ENCODE measurements at places on chromosomes 12 and 14. TPM values are rescaled to one million over a fixed set of nuclear protein-coding genes. Genes with fewer than 3 reads are reported as not detected.

GRCh38 chr12:57895389-57896114, 45.8 kb upstream of the ATP23 start:
- no peak for DNase-seq

DNA sequence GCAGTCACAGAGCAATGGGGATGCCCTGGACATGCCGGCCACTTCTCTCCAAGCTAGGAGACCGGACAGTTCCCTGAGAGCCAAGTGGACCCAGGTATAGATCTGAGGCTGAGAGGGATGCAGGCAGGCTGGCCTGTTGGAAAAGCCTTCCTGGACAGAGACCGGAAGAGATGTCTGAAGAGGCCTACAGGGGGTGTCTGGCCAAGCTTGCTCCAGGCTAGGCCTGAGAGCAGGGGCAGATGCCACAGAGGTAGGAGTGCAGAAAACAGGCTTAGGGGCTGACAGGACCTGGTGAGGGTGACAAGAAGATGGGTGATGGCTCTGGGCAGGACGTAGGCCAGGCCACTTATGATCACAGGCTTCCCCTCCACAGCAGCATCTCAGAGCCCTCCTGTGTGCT, 30.2 kb downstream of the ARL6IP4 start:
- DNase-seq, result no peak

- no peak for DNase-seq
These were observed 450.2 kb upstream of the MDGA2 start for GRCh38 chr14:48125654-48126053.

DNA sequence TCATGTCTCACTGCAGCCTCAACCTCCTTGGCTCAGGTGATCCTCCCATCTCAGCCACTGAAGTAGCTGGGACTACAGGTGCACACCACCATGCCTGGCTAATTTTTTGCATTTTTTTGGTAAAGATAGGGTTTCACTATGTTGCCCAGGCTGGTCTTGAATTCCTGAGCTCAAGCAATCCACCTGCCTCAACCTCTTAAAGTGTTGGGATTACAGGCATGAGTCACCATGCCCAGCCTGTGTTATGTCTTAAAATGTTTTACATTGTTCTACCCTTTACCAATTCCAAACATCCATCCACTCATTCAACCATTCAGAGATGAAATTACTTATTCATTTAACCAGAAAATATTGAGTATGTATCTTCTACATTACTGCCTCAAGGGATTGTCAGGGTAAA, 111.6 kb upstream of the BTG1 start:
- DNase-seq, result no peak

DNA sequence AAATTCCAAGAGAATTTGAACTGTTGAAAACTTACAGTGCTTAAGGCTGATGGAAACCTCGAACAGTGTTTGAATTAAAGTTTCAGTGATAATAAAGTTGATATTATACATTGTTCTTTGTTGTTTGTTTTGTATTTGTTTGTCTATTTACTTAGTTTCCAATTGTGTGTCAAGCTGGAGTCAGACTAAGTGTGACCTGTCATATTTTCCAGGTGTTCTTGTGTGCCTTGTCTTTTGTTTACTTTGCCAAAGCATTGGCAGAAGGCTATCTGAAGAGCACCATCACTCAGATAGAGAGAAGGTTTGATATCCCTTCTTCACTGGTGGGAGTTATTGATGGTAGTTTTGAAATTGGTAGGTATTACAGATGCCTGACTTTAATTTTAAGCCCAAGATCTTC, 6.0 kb downstream of the SLCO1C1 start:
- no peak for DNase-seq

DNA sequence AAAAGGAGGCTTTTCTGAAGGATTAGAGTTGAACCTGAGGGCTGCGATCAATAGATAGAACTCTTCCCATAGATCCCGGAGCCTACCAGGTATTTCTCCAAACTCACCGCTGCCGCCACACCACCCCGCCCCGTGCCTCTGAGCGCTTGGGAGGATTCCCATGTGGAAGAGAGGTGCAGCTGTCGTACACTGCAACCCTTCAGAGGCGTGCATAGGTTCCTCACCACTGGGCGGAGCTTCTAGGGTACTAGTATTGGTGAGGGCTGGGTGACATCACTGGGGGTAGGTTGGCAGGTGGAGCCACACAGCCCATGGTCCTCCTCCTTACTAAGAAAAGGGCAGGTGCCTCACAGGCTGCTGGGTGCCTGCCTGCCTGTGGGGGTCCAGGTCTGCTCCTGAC, 127.0 kb downstream of the TSPAN9 start:
- no peak for DNase-seq

DNA sequence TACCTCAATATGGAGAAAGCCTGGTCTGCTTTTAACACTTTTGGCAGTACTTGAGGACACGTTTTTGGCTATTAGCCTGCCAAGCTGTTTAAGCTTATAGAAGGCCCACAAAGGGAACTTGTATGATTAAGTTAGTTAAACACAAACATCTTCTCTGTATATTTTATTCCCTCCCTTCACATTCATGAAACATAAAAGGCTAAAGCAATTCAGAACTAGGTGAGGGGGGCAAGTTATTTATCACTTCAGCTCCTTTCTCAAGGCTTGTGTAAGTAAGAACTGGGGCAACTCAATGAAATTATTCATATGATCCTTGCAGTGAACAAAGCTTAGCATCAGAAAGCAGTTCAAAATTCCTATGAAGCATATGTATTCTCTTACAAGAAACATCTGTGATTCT, 7.5 kb downstream of the PRICKLE1 start:
- no peak for DNase-seq

DNA sequence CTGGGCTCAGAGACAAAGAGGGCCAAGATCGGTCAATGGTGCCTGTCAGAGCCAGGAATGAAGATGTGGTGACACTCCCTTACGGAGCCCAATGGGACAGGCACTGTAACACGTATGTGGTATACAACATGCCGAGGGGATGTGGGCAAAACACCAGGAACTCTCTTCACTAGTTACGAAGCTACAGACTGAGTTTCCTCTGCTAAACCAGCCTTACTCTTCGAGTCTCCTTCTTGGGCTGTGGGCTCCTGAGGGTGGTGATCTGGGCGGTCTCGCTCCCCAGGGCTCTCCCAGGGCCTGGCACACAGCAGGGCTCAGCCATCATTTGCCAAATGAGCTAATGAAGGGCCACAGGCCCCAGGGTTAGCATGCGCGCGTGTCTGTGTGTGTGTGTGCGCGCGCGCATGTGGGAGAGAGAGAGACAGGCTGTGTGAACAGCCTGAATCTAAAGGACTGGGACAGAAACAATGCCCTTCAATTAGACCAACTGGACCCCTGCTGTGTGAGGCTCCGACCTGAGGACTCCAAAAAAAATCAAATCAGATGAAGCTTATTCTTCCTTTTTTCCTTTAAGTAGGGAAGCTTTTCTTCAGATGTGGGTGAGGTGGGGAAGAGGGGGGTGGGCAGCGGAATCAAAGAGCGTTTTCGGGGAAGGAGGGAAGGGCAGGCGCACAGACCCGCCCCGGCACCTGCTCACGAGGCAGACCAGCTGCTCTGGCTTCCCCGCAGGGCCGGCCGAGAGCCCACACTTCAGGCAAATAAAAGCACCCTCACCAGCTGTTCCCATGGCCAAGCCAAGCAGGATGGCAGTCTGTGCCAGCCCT, 42.5 kb downstream of the CCDC88C start:
- DNase-seq, result no peak

GRCh38 chr12:52612431-52613383, 5.7 kb downstream of the KRT73 start:
- no peak for DNase-seq

DNA sequence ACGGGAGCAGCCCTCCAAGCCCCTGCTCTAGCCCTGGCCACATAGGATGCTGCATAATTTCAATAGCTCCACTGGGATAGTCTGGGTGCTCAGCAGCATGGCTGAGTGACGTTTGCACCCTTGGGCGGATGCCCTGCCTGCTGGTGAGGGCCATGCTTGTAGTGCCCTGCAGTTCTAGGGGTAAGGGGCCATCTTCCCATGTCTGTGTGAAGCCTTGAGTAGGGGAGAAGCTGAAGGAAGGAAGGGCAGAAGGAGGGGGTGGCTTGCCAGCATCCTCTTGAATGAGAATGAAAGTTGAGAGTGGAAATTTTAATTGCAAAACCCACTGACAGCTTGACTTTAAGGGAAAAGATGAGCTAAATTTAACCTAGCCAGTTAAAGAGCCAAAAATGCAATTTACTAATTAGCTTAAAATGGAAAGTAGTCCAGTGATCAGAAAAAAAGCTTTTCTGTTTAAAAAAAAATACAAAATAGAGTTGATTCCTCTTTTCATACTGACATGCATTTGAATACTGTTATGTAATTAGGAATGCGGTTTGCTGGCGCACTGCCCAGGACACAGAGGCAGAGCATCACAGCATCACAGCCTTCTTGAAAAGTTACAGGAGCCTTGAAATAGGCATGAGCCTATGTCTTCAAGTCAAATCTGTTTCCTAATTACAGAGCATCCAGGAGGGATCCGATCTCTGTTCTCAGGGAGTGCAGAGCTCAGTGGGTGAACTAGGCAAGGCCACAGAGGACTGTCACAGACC, 18.5 kb upstream of the EML1 start:
- DNase-seq, result peak; percentile 38

- DNase-seq, result no peak
These were observed 28.1 kb downstream of the BLTP3B start for GRCh38 chr12:100114574-100114973.

- DNase-seq, result no peak
These were observed 81.5 kb downstream of the BHLHE41 start for GRCh38 chr12:26043135-26044006.

DNA sequence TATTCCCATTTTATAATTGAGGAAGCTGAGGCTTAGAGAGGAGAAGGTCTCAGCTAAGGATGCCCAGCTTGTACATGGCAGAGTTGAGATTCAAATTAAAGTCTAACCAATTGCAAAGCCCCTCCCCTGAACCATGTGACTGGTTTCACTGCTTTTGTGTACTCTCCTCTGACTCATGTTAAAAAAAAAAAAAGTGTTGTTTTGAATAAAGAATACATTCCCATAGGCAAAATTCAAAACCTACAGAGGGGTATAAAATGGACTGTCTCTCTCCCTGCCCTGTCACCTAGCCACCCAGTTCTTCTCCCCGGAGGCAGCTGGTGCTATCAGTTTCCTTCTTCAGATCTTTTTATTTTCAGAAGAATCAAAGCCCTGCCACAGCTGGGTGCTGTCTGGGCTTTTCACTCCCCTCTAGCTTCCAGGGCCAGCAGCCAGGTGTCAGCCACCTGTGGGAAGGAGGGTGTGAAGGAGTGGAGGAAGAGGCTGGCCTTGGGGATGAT, 5.4 kb downstream of the PSMD9 start:
- peak; percentile 44 for DNase-seq

- DNase-seq, result no peak
These were observed 105.1 kb downstream of the GCH1 start for GRCh38 chr14:54797556-54797955.

DNA sequence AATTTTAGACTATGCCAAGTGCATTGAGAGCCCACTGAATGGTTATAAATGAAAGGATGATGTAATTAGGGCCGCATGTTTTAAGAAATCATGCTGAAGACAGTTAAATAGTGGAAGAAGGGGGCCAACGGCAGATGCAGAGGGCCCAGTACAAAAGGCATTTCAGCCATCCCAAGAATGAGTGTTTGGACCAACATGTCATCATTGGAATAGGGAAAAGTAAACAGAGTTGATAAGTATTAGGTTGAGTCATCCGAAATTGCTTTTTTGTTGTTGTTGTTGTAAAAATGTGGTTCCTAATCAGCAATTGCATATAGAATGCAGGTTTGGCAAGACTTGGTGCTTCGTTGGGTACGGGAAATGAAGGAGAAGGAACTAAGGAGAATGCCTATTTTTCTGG, 29.5 kb downstream of the BMP4 start:
- peak; percentile 42 for DNase-seq

DNA sequence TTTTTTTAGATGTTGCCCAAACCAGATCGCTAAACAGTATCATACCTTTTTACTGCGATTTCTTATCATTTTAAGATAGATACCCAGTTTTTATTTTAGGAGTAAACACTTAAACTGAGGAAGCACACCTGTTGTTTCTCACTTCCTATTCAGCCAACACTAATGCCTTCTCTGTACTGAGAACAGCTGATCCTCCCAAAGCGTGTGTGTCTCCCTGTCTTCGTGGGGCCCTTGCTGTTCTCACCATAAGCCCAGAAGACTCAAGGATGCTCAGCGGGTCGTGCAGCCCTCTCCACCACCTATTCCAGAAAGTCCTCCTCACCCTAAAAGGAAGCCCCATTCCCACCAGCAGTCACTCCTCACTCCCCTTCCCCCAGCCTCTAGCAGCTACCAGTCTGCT, 14.8 kb downstream of the PPP2R5C start:
- DNase-seq, result no peak

NDRG2 gene
- total RNA-seq, result 17.5 TPM

NTF3 gene
- not detected for total RNA-seq

MYH6 gene
- total RNA-seq, result not detected

GOLGA5 gene
- total RNA-seq, result 14.2 TPM

PROX2 gene
- total RNA-seq, result not detected

CLEC4C gene
- total RNA-seq, result not detected

Data from MG63 (cell line).